ENCODE measurements at places on chromosomes 6 and 20.

DNA sequence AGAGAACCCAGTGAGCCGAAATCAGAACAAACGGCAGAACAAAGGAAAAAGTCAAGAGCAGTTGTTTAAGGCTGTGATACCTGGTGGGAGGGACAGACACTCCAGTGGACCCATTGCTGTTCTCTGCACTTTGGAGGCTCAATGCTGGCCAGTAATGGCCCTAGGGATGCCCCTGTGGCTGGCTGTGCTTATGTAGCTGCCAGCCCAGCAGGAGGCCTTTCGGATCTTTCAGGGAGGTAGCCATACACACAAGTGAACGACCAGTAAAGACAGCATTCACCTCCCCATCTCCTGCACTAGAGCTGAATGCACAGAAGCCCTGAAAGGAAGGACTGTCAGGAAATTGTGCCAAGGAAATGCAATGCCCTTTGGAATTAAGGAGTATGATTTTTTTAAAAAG is 34.3 kb downstream of the GPLD1 start:
- DNase-seq, result no peak

- peak; percentile 44 for DNase-seq
These were observed 34.5 kb downstream of the SLX4IP start for GRCh38 chr20:10469599-10469998.

DNA sequence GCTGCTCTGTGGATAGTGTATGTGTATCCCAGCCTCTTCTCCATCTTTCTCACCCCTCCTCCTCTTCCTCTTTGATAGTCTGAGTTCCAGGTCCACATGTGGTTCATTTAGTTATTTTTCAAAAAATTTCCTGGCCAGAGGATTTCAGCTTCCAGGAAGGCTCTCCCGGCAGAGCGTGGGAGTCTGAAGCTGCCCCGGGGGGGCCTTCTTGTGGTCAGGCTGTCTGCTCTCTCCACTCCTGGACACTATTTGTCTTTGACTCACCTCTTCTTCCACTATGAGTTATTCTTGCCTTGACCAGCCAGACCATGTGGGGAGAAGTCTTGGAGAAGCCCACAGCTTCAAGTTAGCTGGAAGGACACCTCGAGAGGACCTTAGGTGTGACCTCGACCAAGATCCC is 258.8 kb downstream of the CDC5L start:
- DNase-seq, result no peak

DNA sequence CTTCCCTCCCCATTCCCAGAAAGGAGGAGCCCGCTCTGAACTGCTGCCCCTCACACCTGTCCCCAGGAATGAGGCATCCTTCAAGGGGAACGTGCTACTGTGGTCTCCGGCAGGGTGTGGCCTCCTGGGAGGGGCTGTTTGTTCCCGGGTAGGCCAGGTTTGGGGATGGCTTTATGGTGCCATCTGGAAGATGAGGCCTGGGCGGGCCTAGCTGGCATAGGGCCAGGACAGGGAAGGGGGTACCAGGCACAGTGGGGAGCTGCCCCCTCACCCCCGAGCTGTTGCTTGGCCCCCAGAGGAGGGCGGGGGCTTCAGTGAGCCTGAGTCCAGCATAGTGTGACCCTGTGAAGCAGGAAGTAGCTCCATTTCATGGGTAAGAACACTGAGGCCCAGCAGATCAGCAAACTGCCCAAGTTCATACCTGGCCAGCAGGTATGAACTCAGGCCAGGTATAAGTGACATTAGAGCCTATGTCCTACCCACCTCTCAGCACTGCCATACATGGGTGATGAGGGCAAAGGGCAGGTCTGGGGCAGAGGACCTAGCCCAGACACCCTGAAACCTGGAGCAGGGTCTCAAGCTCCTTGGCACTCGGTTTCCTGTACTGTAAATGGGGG is 17.5 kb upstream of the SPDEF start:
- DNase-seq, result no peak

DNA sequence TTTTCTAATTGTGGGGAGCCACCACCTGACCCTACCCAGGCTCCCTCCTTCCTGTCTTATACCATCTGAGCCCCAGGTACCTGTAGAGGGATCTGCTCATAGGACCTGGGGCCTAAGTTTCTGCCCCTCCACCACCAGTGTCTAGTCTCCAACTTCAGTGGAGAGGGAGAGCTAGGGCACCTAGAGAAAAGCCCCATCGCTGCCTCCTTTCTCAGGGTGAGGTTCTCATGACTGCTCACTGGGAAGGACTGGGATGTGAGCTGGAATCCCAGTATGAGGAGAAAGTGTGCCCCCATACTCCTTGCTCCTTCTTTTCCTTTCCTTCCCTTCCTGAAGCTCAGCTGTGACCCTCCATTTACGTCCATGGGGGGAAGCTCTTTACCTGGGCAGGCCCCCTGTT is 231.6 kb downstream of the LRFN2 start:
- peak; percentile 8 for DNase-seq

DNA sequence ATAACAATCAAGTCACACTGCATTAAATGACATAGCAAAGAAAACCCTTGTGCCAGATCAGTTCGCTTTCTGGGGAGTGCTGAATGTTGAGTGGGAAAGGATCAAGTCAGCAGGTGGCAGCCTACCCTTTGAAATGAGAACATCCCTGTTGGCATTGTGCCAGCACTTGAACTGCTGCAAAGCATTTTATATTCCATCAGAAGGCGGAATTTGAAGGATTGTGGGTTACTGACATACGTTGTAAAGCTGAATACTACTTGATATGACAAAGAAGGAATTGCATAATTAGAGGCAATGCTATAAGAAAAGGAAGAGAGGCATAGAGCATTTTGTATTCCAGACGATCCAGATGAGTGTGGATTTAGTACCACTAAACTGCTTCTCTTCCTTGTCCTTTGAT is 26.5 kb downstream of the BCKDHB start:
- DNase-seq, result no peak

GRCh38 chr6:78701407-78701806 is 165.9 kb upstream of the IRAK1BP1 start:
- DNase-seq, result no peak

DNA sequence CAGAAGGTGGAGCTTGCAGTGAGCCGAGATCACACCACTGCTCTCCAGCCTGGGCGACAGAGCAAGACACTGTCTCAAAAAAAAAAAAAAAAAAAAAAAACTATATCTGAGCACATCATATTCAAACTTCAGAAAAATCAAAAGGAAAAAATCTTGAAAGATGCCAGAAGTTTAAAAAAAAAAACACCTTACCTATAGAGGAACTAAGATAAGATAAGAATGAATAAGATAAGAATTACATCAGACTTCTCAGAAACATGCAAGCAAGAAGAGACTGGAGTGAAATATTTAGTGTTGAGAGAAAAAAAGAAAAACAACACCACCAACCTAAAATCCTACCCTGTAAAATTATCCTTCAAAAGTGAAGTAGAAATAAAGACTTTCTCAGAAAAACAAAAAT is 116.8 kb upstream of the ARID1B start:
- no peak for DNase-seq

DNA sequence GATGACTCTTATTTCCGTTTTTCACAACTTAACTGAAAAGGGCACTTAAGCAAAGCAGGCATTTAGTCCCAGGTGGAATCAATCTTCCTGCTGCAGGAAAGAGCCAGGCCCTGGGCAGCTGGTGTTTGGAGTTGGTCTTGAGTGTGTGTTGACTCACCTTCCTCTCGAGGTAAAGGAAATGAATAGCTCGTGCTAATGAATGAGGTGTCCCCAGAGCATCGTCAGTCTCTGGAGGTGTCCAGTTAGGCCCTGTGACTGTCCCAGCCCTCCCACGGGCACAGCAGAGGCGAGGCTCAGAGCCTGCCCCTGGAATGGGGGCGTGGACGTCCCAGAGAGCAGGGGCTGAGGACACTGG is 277.7 kb downstream of the NRN1 start:
- DNase-seq, result no peak

- DNase-seq, result no peak
These were observed 67.4 kb downstream of the STMND1 start for GRCh38 chr6:17169291-17169690.

GRCh38 chr20:50681359-50682064 is 9.8 kb downstream of the RIPOR3 start:
- DNase-seq, result no peak

GRCh38 chr20:63521602-63522001 is 1.0 kb downstream of the PPDPF start:
- no peak for DNase-seq

GRCh38 chr20:2865630-2866029 is 7.7 kb upstream of the PTPRA start:
- DNase-seq, result peak; percentile 74

GRCh38 chr20:35952480-35953386 is 1.6 kb downstream of the SCAND1 start:
- DNase-seq, result no peak

- DNase-seq, result no peak
These were observed 1239.3 kb upstream of the GJE1 start for GRCh38 chr6:140893432-140893831.

GRCh38 chr20:35277127-35277526 is 795 bp downstream of the MMP24OS start:
- DNase-seq, result no peak

- no peak for DNase-seq
These were observed 637.4 kb downstream of the CD109 start for GRCh38 chr6:74333406-74333805.

DNA sequence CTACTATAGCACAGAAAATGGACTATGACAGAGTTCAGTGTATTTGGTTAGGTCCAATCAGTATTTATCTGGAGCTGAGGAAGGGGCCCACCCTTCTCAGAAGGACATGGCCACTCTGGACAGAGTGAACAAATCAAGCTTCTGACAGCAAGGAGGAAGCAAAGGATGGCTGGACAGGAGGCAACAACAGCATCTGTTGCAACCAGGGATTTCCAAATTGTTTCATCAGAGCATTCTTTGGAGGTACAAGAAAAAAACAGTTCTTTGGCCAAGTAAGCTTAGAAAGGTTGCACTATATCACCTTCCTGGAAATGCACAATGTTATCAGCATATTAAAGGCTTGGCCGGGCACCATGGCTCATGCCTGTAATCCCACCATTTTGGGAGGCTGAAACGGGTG is 118.7 kb upstream of the SLC22A16 start:
- no peak for DNase-seq

DNA sequence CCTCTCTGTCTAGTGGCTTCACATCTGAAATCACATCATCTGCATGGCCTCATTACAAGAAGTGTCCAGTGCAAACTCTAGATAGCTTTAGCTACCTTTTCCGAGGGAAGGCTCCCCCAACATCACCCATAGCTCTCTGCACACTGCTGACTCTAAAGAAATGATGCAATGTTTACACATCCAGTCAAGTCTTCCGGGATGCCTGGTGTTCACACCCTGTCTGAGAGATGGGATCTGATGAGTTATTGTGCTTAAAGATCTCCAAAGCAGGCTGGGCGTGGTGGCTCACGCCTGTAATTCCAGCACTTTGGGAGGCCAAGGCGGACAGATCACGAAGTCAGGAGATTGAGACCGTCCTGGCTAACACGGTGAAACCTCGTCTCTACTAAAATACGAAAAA is 404.6 kb upstream of the IRAK1BP1 start:
- DNase-seq, result no peak

DNA sequence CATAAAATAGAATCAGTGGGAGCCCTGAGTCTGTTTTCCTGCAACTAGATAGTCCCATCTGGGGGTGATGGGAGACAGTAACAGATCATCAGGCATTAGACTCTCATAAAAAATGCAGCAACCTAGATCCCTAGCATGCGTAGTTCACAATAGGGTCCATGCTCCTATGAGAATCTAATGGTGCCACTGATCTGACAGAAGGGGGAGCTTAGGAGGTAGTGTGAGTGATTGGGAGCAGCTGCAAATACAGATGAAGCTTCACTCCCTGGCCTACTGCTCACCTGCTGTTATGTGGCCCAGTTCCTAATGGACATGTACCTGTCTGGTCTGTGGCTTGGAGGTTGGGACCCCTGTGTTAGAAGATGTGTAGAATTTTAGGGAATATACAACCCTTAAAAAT is 904.5 kb upstream of the EPHA7 start:
- no peak for DNase-seq

- DNase-seq, result no peak
These were observed 59.0 kb downstream of the QRSL1 start for GRCh38 chr6:106688177-106688951.

DNA sequence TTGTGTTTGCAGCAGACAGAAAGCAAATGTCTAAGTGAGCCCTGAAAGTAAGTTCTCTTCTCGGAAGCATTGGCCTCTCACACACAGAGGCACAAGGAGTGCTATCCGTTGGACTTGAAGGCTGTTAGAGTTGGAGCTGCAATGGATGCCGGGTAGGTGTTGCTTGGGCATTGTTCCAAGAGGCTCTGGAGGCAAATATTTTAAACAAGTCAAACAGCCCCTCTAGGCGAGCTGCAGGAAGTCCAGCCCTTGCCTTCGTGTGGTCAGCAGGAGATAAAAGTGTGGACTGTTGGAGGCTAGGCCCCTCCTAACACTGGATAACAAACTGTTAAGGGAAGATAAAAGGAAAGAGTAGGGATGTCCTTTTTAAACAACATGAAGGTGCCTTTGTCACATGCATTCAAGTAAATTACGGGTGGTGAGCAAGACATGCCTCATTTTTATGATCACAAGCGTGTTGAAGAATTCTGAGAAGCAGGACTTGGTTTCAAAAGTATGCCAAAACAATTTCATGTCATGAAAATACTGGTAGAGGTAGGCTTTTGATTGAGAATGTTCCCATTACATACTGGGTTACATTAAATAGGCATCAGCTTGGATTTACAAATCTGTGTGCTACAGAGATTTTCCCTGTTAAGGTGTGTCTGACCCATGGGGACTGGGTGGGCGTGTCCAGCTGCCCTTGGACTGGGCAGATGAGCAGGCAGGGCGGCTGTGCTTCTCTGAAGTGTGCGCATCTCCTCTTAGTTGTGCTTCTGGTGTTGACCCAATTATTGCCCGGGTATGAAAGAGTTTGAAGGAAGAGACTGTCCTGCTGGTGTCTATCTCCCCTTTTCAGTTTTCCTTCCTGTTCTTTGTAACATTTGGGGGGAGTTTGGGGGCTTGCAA is 57.5 kb downstream of the RREB1 start:
- DNase-seq, result peak; percentile 18

- peak; percentile 47 for DNase-seq
These were observed 44.5 kb downstream of the RAMACL start for GRCh38 chr6:166541876-166542579.

DNA sequence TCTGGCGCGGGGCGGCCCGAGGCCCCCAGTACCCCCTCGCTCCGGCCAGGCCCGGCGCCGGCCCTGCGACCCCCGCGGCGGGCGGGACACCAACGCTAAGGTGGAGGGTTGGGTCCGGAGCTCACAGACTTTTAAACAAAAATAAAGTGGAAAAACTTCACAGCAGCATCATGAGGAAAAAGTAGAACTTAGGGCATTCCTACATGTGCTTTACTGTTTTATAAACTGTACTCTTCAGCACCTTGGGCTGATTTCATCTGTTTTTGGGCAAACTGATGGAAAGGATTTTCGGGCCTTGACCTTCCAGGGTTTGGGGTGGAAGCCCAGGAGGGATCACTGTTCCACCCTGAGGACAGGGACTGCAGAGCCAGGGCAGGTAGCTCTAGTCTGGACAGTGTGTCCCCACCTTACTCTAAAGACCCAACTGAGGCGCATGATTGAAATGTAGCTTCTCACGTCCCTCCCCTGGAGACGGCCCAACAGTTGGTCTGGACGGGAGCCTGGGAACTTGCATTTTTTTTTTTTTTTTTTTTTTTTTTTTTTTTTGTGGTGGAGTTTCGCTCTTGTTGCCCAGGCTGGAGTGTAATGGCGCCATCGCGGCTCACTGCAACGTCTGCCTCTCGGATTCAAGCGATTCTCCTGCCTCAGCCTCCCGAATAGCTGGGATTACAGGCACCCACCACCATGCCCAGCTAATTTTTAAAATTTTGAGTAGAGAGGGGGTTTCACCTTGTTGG is 740 bp downstream of the NELFCD start:
- peak; percentile 51 for DNase-seq

Data from activated CD8-positive, alpha-beta memory T cell treated with anti-CD3 and anti-CD28 coated beads, Interleukin-2, amount 10 ng/mL, durations not matched to agents 7 days and 5 days (primary cell).